Hypothalamus (tissue), 51 donors: ENCODE measurements at places on chromosomes 5 and 9.

DNA sequence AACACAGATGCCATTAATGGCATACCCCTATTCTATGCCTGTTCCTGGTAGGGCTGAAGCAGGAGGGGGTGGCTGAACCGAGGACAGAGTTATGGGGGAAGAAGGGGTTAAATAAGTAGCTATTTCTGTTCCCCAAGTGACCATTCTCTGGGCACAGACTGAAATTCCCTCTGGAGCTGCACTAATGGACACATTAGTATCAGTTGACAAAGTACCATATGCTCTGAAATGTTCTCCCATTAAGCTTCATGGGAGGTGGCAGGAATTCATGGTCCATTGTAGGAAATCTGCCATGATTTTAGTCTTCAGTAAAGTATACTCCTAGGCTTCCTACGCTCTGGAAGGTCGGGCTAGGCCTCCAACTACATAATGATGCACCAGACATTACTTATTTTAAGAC is 10.5 kb upstream of the FRMPD1 start:
- no peak for DNase-seq

DNA sequence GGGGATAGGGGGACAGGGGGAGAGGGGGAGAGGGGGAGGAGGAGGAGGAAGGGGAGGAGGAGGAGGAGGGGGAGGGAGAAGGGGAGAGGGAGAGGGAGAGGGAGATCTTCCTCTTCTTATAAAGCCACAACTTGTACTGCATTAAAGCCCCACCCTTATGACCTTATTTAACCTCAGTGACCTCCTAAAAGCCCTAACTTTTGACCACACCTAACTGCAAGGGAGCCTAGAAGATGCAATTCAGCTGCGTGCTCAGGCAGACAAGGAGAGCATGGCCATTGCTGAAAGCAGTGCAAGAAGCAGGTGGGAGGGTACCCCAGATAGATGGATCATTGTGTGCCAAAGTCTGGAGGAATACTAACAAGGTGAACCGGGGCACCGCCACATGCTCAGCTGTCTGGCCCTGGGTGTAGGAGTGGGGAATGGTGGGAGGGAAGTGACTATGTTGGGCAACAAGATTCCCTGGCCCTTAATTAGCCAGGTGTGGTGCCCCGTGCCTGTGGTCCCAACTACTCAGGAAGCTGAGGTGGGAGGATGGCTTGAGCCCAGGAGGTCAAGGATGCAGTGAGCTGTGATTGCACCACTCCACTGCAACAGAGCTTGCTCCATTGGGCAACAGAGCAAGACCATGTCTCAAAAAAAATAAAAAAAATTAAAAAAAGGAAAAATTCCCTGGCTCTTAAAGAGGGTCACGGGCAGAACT is 125.4 kb upstream of the BOD1 start:
- no peak for DNase-seq

GRCh38 chr5:111076091-111076490 is 4.6 kb downstream of the TSLP start:
- DNase-seq: no peak

DNA sequence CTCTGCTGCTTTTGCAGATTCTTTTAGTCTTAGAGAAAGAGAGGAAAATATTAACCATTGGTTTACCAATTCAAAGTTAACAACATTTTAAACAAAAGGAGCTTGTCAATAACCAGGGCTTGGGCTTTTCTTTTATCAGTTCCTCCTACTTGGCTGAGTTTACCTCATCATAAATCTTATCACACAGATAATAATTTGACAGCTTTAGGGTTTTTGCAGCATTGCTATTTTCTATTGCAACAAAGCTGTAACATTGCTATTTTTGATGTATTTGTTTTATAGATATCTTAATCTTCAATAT is 9.8 kb upstream of the ABL1 start:
- no peak for DNase-seq

- DNase-seq: no peak
Measured at GRCh38 chr5:136620621-136621020, 255.3 kb upstream of the TRPC7 start.

DNA sequence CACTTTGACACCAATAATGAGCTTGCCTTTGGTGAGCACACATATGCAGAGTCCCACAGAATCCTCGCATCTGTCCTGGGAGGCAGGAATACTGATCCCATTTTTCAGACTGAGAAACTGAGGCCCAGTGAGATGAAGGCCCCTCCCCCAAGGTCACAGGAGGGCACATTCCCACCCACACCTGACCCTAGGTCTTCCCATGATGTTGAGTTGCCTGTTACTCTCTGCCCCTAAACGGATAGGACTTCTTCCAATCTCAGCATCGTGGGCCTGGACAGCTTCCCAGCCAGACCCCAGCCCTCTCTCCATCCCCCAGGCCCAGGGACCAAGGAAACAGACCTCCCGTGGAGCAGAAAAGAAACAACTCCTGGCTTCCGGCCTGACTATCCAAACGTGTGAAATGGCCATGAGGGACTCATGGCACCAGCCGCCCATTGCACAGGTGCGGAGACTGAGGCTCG is 877 bp downstream of the SH3GLB2 start:
- DNase-seq: no peak

DNA sequence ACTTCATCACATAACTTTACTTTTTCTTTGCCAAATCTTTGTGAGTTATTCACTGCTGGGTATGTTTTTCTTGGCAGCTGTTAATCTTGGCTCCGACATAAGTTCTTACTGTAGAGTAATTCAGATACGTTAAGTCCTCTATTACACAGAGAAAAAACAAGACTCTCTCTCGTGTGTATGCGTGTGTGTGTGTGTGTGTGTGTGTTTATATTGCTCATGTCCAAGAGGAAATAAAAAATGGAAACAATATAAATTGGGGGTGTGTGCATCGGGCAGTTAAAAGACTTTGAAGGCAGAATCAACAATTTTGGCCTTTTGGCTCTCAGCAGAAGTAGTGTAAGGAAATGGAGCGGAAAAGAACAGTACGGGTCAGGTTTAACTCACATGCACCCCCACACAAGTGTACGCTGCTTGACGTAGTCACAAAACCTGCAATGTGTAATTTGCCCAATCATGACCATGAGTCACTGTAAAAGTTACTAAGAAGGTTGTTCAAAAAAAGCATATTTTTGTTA is 67.2 kb upstream of the IFNE start:
- no peak for DNase-seq

DNA sequence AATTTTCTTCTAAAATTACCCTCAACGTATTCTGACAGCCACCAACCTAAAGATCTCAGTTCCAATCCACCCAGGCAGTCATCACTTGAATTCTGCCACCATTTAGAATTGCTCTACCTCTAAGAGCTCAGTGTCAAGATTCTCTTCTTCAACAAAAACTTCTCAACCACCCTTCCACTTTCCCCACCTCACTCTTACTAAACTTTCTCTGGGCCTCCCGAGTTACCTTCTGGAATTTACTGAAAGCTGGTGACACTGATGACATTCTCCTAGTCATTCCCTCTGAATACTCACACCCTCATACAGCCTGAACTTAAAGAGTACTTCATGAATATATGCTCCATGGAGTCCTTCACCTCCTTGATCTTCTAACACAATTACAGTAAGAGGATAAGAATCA is 209.5 kb downstream of the TSSK1B start:
- no peak for DNase-seq

- no peak for DNase-seq
Measured at GRCh38 chr5:122350496-122350895, 38.5 kb downstream of the SNCAIP start.

DNA sequence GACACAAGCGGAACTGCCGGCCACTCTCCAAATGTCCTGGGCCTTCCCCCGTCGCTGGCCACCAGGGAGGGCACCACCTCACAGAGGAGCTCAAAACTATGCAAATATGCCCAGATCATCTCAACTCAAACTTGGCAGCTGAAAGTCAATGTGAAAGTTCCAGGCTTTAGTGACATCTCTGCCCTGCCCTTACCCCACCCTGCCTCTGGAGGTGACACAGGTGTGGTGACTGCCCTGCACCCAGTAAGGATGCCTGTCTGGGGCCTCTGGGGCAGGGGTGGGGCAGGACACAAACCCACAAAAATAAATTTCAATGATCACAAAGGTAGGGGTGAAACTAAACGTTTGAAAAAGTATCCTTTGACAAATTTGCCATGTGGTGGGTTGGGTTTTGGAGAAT is 213.4 kb downstream of the HSPA4 start:
- DNase-seq: no peak

DNA sequence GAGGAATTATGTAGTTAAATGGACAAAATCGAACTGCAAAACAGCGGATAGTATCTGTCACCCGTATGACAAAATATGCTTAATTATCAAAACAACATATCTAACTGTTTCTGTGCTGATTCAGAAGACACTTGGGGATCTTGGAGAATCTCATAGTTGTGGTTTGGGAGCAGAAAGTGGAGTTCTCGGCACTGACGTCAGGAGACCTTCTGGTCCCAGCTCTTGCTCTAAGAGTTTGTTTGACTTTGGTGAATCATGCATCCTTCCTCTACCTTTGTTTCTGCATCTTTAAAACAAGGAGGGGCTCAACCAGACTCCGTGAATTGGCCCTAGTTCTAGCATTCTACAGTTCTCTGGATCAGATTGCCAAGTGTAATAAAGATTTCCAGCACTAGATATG is 37.0 kb upstream of the TAF1L start:
- DNase-seq: no peak

DNA sequence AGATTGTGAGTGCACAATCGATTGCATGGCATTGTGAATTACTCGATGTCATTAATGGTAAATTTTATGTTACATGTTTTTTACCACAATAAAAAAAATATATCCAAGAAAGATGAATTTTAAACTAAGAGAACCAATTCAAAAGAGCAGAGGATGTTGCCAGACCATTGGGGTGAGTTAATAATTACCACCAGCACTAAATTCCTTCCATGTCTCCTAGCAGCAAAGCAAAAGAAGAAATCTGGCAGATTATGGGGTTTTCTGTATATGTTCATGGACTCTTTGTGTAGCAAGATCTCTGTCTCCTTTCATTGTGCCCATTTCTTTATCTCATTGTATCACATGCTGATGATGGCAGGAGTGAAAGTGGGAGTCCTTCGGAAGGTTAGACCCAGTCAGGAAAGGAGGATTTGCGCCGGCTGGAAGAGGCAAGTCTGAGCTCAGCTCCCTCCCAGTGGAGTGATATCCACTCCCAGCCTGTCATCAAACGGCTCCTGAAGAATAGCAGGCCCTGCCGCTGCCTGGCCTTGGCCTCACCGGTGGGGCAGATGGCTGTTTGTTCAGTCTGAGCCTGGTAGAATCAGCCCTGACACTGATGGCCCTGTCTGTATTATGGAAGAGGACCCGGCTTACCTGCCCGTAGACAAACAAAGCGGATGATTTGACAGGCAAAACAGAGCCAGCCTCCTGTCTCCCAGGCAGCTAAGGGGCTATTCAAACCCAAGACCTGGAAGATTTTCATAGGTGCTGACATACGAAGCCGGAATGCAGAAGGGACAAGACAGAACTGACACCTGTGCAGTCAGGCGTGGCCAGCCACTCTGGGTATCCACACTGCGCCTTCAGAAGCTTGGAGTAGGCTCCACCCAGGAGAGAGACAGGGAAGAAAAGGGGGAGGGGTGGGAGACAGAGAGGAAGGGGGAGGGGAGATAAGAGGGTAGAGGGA is 21.9 kb upstream of the FOXE1 start:
- DNase-seq: no peak

DNA sequence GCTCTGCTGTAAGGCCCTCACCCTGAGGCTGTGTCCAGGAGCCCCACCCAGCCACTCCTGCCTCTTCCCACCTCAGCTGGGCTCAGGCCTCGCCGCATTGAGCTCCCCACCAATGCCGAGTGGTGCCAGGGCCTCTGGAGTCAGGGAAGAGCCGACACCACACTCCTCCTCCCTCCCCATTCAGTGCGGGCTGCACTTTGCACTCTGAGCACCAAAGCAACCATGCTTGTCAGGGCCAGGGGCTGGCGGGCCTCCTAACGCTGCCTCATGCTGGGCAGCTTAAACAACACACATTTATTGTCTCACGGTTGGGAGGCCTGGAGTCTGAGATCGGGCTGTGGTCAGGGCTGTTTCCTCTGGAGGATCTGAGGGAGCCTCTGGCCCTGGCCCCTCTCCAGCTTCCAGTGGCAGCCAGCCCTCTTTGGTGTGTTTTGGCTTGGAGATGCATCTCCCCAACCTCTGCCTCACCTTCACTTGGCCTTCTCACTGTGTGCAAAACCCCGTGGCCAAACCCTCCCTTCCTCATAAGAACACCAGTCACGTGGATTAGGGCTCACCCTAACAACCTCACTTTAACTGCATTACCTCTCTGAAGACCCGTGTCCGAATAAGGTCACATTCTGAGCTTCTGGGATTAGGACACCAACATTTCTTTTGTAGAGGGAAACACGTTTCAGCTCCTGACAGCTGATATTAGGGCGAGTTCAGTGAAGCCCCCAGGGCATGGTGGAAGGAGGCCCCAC is 157.8 kb downstream of the MED10 start:
- DNase-seq: no peak

- DNase-seq: no peak
Measured at GRCh38 chr9:21936161-21936560, 58.0 kb downstream of the CDKN2A start.

DNA sequence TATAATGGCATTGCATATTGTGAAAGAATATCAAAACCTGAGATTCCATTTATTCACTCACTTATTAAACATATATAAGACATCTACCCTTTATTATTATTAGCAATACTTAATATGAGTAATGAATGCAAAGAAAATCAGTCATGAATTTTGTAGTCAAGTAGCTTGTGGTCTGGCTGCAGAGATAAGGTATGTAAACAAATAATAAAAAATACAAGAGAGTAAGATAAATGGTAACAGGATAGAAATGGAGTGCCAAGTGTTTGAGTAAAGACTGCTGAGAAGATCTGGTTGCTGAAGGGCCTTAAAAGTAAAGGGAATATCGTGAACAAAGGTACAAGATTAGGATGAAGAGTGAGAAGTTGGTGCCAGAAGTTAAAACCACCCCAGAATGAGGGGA is 18.4 kb downstream of the TRIM32 start:
- no peak for DNase-seq

- DNase-seq: no peak
Measured at GRCh38 chr9:131465401-131465800, 37.3 kb upstream of the POMT1 start.

- no peak for DNase-seq
Measured at GRCh38 chr9:79615038-79615437, 43.3 kb downstream of the TLE4 start.

- DNase-seq: no peak
Measured at GRCh38 chr9:129713402-129713679, 39.5 kb downstream of the PTGES start.

GRCh38 chr9:22008384-22008716 is 755 bp downstream of the CDKN2B start:
- no peak for DNase-seq

DNA sequence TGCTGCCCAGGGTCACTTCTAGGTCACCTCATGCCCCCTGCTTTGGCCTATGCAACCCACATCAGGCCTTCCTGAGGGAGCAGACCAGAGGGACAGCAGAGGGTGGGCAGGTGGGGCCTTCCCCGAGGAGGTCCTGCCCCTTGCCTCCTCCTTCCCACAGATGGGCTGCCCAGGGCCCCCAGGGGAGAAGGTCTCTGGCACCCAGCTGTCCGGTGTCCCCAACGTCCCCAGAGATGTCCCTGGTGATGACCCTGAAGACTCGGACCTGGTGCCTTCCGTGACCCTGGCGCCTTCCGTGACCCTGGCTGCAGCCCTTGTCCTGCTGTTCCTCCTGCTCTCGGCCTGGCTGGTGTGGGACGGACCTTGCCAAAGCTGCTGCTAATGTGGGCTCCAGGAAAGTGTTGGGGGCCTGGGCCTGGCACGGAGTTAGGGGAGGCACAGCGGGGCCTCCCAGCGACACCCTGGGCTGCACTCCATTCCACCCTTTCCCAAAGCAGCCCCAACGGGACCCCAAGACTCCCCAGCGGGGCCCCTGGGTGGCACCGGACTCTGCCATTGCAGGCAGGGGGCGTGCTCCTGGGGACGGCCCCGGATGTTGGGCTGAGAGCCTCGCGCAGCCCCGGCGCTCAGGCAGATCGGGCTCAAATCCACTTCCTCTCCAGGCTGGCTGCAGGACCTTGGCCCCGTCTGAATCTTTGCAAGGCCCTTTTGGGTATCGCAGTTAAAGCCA is 6.8 kb upstream of the SLC2A6 start:
- DNase-seq: no peak
